ENCODE measurements at places on chromosomes 16 and 17.

DNA sequence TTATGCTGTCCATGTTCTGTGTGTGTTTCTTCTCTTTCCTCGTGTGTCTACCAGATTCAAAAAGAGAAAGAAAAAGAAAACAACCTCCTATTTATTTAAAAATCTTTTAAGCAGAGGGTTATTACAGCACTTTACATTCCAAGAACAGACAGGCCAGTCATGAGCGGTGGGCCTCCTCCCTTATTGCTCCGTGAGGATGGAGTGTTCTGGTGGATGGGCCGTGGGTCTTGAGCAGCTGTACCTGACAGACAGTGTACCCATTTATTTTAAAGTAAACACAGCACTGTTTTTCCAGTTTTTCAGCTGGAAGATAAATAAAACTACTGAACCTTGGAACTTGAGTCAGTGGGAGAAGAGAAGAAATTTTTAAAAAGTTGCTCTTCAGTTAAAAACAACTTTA lies 52.4 kb downstream of the WWP2 start:
- DNase-seq, result no peak

GRCh38 chr17:63365366-63366240 lies 80.5 kb downstream of the CYB561 start:
- no peak for DNase-seq

DNA sequence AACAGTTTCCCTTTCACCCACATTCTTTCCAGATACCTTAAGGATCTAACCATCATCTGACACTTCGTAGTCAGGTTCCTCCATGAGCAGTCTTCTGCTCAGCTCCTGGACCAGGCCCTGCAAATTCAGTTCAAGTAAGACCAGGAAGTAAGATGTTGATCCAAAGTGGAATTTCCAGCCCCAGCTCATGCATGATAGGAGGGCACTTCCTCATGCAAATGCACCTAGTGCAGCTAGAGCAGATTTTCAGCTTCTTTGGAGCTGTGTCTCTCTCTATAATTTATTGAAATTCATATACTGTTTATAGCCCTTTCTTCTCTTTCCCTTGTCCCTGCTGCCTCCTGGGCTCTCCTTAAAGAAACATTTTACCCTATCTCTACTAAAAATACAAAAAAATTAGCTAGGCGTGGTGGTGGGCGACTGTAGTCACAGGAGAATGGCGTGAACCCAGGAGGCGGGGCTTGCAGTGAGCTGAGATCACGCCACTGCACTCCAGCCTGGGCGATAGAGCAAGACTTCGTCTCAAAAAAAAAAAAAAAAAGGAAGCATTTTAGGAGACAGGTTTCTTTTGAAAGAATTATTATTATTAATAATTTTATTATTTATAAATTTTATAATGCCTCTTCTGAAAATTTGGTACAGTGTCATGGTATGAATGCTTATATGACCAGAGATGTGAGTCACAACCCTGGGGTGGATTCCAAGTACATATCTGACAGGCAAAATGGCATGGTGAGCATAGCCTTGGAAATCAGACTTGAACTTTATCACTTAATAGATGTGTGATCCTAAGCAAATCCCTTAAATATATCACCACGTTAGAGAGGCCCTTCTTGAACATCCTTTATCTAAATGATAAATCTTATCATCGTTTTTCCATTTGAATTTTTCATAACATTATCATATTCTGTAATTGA lies 94.3 kb downstream of the SSH2 start:
- no peak for DNase-seq

DNA sequence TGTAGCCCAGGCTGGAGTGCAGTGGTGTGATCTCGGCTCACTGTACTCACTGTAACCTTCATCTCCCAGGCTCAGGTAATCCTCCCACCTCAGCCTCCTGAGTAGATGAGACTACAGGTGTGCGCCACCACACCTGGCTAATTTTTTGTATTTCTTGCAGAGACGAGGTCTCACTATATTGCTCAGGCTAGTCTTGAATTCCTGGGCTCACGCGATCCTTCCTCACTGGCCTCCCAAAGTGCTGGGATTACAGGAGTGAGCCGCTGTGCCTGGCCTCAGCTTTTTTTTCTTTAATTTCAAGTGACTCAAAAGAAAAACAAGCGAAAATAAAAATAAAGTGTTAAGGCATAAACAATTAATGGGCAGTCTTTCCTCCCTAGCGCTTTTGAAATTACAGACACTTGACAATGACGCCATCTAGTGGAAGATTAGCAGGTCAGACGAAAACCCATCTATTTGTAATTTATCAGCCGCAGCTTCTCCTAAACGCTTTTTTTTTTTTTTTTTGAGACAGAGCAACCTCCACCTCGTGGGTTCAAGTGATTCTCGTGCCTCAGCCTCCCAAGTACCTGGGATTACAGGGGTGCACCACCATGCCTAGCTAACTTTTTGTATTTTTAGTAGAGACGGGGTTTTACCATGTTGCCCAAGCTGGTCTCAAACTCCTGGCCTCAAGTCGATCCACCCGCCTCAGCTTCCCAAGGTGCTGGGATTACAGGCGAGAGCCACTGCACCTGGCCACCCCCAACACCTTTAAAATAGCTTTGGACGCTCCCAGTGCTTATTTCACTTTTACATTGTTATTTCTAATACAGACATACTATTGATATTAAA lies 28.1 kb upstream of the PECAM1 start:
- peak; percentile 31 for DNase-seq

GRCh38 chr16:87958632-87959031 lies 7.4 kb downstream of the BANP start:
- DNase-seq, result no peak

- DNase-seq, result no peak
These were observed 3.8 kb upstream of the STAT5B start for GRCh38 chr17:42279776-42280630.
